ENCODE measurements at places on chromosomes 7 and 10.

DNA sequence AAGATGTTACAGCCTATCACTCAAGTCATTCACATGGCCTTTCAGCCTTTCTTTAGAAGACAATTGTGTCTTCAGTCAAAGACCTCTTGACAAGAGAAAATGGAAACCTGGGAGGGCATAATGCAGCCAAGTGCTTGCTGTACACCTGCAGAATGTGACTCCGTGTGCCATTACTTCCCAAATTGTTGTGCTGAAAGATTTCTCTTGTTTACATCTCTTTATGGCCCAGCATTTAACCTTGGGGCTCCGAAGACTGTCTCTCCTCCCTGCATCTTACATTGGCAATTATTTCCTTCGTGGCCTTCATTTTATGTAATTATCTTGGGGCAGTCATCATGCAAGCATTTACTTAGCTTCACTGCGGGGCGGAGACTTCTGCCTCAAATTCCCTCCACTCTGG, 287.0 kb downstream of the TCF7L2 start:
- no peak for DNase-seq

GRCh38 chr7:111362506-111363054, 199.7 kb downstream of the IMMP2L start:
- DNase-seq: no peak

GRCh38 chr10:48594371-48594770, 10.5 kb downstream of the ARHGAP22 start:
- DNase-seq: no peak

- no peak for DNase-seq
These were observed 99.8 kb downstream of the ATE1 start for GRCh38 chr10:121828045-121828444.

GRCh38 chr10:121851786-121852185, 76.0 kb downstream of the ATE1 start:
- peak; percentile 63 for DNase-seq

DNA sequence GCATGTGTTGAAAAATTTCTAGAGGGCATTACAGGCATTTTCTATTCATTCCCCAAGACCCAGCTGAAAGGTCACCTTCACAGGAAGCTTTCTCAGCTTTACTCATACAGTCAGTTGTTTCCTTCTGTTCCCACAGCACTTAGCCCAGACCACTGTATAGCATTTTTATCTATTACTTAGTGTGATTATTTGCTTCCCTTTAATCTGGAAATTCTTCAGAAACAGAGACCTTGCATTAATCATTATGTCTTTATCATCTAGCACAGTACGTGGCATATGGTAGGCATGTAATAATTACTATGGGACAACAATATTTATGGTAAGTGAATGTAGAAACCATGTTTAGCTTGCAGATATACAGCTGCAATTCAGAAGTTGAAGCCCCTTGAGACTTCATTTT, 38.2 kb upstream of the CDK6 start:
- DNase-seq: no peak

- no peak for DNase-seq
These were observed 279.0 kb downstream of the DNAJB6 start for GRCh38 chr7:157615852-157616251.

All from NCI-H2081 (cell line).